G401 (cell line): ENCODE measurements at places on chromosomes 2 and 18. TPM values are rescaled to one million over a fixed set of nuclear protein-coding genes. Genes with fewer than 3 reads are reported as not detected.

The EFEMP1 gene
- total RNA-seq, result 0.18 TPM in 1 of 2 replicates, not detected in the other

The MRO gene
- 0.03 TPM in 1 of 2 replicates, not detected in the other for total RNA-seq

The TUBA3D gene
- total RNA-seq, result not detected in 2 replicates

The PRKAG3 gene
- not detected in 2 replicates for total RNA-seq

The MC4R gene
- not detected in 2 replicates for total RNA-seq

The LRRTM4 gene
- not detected in 2 replicates for total RNA-seq

The C2orf15 gene
- total RNA-seq, result 2.4 TPM in 1 of 2 replicates, not detected in the other

The AFF3 gene
- 0.62 and 3.0 TPM in 2 replicates for total RNA-seq

The PPIG gene
- total RNA-seq, result 39.5 and 57.5 TPM in 2 replicates

GRCh38 chr2:178105566-178105965 is 6.7 kb upstream of the RBM45 start:
- no peak for DNase-seq

GRCh38 chr18:11089931-11090715 is 59.2 kb downstream of the PIEZO2 start:
- DNase-seq, result no peak

- DNase-seq, result no peak
Measured at GRCh38 chr18:63220903-63221302, 98.7 kb downstream of the BCL2 start.

- DNase-seq, result no peak
Measured at GRCh38 chr2:100125626-100126025, 16.8 kb downstream of the AFF3 start.

DNA sequence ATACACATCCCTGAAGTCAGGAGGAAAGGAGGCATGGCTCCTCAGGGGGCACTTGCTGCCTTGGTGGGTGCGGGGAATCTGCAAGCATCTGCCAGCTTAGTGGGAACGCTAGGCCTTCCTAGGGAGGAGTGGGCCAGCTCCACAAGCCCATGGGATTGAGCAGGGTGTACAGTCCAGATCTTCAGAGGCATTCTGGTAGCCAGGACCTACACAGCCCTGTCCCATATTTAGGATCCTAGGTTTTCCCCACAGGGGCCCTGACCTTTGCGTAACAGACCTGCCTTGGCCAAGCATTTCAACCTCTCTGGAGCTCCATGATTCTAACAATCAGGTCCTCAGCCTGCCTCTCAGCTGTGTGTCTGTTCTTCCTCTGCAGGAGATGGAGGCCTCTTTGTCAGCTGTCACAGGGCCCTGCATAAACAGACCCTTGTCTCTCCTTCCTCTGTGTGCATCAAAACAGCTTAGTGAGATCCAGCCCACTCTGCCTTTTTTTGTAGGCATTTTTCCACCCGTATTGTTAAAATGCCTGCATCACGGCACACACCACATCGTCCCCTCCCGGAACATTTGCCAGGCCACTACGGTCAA is 140.2 kb upstream of the NDUFV2 start:
- DNase-seq, result no peak

- no peak for DNase-seq
Measured at GRCh38 chr2:220228310-220229006, 601.0 kb downstream of the SLC4A3 start.

- no peak for DNase-seq
Measured at GRCh38 chr2:150292807-150293206, 194.7 kb downstream of the RND3 start.

DNA sequence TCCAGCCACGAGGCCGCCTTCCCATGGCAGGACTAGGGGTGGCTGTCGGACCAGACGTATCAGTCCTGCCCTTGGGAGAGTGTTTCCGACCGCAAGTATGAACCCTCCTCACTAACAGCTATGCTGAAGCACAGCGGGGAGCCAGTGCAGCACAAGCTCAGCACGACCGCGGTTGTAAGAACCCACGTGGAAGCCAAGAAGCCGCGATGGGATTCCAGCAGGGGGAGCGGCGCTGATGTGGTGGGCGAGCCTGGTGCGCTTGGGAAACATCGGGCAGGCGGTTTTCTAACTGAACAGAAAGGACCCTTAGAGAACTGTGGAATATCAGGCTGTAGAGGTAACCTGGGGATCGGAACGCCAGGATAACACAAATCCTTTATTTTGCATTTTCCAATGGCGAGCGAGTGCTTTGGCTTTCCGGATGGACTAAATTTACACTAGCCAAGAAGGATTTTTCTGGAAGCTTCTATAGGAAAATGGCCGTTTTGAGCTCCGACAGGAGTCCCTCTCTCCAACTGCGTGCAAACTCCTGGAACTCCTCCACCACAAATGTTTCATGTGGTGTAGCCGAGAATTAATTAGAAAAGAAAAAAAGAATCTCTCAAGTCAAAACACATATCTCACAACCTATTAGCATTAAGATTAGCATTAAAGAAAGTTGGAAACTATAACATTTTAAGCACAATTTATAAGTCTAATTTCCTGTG is 132.0 kb upstream of the MYCN start:
- no peak for DNase-seq

DNA sequence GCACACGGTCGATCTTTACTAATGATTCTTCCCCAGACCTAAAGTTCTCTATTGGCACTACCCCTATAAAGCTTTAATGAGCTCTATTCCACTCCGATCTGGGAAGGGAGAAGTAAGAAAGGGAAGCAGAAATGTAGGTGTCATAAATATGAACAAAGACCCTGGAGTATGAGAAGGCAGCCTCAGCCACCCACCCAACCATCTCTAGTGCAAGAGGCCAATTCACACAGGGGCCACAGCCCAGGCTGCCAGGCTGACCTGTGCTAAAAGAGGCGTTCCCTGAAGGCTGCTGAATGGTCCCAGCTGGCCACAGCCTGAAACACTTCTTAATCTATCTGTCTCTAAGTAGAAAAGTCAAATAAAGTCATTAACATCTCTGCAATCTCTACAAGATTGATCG is 60.1 kb upstream of the ACTR3 start:
- DNase-seq, result no peak

DNA sequence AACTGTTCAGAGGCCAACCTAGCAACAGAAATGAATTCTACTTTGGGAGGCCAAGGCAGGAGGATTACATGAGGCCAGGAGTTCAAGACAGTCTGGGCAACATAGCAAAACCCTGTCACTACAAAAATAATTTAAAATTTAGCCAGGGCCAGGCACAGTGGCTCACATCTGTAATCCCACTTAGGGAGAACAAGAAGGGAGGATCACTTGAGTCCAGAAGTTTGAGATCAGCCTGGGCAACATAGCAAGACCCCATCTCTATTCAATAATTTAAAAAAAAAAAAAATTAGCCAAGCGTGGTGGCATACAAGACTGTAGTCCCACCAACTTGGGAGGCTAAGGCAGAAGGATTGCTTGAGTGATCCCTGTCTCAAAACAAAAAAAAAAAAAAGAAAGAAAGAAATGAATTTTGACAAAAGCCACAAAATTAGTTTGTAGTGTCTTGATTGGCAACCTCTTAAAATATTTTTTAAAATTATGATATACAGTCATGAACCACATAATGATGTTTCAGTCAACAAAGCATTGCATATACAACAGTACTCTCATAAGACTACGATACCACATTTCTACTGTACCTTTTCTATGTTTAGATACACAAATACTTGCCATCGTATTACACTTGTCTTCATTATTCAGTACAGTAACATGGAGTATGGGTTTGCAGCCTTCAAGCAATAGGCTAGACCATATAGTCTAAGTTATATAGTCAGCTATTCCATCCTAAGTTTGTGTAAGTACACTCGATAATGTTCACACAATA is 130.7 kb downstream of the ZFP36L2 start:
- no peak for DNase-seq

DNA sequence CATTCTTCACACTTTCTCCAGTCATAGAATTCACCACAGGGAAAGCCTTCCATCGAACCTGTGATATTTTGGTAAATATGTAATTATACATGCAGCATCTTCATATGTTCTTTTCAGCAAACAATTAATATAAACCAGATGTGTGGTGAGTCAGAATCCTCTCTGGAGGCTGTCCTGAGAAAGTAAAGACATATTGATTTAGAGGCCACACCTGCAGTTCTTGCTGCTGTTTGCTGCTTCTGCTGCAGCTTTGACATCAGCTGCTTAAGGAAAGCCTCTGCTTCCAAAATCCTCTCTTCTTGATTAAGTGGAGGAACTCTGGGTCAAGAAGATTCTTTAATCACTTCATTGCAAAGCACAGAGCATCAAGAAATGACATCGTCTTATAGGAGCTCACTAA is 568.8 kb upstream of the ZEB2 start:
- DNase-seq, result no peak

DNA sequence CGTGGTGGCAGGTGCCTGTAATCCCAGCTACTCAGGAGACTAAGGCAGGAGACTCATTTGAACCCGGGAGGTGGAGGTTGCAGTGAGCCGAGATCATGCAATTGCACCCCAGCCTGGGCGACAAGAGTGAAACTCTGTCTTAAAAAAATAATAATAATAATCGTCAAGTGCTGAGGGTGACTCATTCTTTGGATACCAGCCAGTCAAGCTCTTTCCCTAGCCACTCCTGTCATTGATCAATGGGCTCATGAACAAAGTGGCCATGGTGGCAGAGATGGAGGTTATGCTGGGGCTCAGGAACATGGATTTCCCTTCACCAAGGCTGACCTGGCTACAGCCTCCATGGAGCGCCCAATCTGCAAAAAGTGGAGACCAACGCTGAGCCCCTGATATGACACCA is 94.5 kb upstream of the HAAO start:
- DNase-seq, result no peak

- no peak for DNase-seq
Measured at GRCh38 chr18:47716632-47717185, 213.8 kb downstream of the SMAD2 start.

DNA sequence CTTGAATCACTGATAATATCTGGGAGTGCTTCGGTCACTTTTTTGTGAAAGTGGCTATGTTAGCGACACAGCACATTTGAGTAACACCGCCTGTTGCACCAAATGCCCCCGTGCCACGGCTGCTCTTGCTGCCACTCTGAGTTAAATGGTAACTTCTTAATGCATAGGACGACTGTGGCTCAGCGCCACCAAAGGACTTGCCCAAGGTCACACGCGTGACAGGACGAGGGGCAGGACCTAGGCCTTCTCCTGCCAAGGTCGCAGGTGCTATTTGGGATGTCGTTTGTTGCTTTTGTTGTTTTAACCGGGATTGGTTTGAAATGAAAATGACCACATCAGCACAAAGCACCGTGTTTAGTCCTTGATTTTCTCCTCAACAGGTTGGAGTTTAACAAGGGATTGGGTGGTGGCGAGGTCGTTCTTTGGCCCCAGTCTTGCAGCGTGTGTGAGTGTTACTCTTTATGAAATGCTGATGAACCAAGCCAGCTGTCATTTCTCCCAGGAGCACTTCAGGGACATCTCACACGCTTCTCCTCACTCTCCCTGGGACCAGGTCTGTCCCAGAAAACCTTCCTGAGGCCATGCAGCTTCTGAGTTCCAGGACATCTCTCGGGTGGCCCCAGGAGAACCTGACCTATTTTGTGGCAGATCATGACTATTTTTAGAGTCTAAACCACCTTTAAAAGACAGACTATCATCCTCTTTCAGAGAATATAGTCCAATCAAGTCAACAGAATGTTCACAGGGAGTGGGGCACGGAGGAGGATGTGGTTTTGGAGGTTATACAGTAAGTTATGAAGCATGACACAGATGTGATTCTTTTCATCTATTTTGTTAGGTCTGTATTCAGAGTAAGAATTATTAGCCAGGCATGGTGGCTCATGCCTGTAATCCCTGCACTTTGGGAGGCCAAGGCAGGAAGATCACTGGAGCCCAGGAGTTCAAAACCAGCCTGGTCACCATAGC is 49.9 kb downstream of the MTCL1 start:
- no peak for DNase-seq

DNA sequence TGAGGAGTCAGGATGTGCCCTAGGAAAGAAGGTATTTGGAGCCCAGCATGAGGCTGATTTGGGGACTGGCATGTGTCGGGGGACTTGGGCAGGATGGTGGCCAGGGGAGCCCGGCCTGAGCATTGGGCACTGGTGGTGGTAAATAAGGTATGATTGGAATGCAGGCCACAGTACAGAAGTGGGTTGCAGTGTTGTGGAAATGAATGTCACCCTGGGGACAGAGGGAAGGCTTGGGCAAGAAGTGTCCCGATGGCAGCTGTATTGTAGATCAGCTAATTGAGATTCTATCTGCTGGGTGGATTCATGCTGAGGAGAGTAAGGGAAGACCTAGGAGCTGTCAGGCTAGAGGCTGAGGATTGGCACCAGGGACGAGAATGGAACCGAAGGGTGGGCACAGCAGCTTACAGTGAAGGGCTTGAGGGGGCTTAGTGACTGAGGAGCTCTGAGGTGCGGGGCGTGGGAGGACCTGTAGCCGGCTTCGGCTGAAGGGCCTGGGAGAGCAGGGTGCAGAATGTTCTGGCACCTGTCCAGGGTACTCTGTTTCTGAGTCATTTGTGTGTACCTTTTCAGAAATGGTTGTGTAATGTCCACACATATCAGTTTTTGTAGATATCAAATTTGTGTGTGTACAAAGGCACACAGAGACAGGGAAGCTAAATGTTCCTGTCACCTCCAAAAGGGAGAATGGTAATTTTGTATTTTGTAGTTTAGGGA is 170.2 kb downstream of the PRKCE start:
- peak; percentile 54 for DNase-seq

DNA sequence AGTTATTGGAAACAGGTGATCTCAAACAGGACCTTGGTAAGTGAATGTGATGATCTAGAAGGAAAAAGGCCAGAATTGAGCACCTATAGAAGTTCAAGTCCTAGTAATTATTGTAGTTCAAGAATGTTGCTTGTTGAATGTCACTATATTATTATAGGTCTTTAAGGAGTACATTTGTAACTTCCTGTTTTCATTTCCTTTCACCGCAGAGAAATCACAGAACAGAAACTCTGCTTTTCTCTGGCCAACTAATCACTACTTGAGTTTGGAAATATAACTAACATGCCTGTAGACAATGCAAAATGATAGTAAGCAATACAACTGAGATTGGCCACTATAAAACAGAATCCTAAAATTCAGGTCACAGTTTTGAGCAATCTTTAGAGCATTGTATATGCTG is 61.8 kb upstream of the EFEMP1 start:
- no peak for DNase-seq

DNA sequence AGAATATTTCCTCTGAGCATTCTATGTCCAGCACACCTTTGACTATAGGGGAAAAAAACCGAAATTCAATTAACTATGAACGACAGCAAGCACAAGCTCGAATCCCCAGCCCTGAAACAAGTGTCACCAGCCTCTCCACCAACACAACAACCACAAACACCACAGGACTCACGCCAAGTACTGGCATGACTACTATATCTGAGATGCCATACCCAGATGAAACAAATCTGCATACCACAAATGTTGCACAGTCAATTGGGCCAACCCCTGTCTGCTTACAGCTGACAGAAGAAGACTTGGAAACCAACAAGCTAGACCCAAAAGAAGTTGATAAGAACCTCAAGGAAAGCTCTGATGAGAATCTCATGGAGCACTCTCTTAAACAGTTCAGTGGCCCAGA is 79.4 kb upstream of the FAM117B start:
- DNase-seq, result no peak

DNA sequence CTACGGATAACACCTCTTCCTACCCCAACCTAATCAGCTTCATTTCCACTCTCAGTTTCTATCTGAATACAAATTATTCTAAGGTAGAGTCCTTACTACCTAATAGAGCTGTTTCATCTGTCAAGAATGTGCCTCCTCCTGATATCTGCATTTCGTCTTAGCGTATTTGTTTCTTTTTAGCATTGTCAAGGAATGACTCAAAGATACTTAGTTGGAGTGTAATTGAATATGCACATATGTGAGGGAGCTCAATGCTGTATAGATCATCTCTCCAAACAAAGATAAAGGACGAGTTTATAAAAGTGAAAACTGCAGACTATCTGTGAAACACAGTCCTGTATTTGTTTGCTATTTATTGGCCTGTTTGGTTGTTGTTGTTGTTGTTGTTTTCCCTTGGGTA is 2059.4 kb upstream of the CELF4 start:
- no peak for DNase-seq

GRCh38 chr18:44786688-44787087 is 106.0 kb downstream of the SETBP1 start:
- DNase-seq, result no peak
